ENCODE measurements at places on chromosomes 13 and 19. TPM values are rescaled to one million over a fixed set of nuclear protein-coding genes. Genes with fewer than 3 reads are reported as not detected.

Gene PNPLA6
- 33.9 TPM for total RNA-seq

Gene RASA3
- total RNA-seq, result 15.5 TPM

Gene ZNF600
- total RNA-seq, result 2.6 TPM

Gene CERS1
- total RNA-seq, result 2.0 TPM

Gene SSC5D
- 5.9 TPM for total RNA-seq

Gene CYP4F12
- 1.6 TPM for total RNA-seq

Gene NOSIP
- 43.4 TPM for total RNA-seq

Gene ACER1
- total RNA-seq, result not detected

Gene INAFM1
- total RNA-seq, result 9.2 TPM

Gene C19orf38
- 1.3 TPM for total RNA-seq

Gene KLF2
- 25.5 TPM for total RNA-seq

Gene ZNF586
- total RNA-seq, result 12.3 TPM

Gene LMTK3
- total RNA-seq, result 0.87 TPM

Gene SMAD9
- 3.2 TPM for total RNA-seq

Gene DZIP1
- total RNA-seq, result 3.8 TPM

Gene SOX21
- total RNA-seq, result not detected

Gene ZNF543
- total RNA-seq, result 7.1 TPM

Gene ARHGAP33
- 5.6 TPM for total RNA-seq

Gene SLC7A9
- not detected for total RNA-seq

Gene COL4A2
- total RNA-seq, result 93.1 TPM

Gene KLC3
- total RNA-seq, result not detected

Gene TRPM4
- total RNA-seq, result 26.6 TPM

Gene ZNF846
- total RNA-seq, result 8.8 TPM

Gene ZNF414
- 11.7 TPM for total RNA-seq

Gene ZNF471
- 5.3 TPM for total RNA-seq

Gene COX7A1
- 2,771 TPM for total RNA-seq

Gene GRIN2D
- total RNA-seq, result 0.17 TPM

Gene ZNF541
- 3.7 TPM for total RNA-seq

Gene SCEL
- total RNA-seq, result 0.11 TPM

Gene TSC22D1
- total RNA-seq, result 191 TPM

Gene SMIM44
- total RNA-seq, result not detected

Gene NLRP12
- total RNA-seq, result 0.31 TPM

Gene ZNF560
- total RNA-seq, result 0.13 TPM

Gene REEP6
- 2.7 TPM for total RNA-seq

Gene MUC16
- total RNA-seq, result 0.04 TPM

Gene LSM7
- total RNA-seq, result 45.9 TPM

Gene CKM
- 4,461 TPM for total RNA-seq

Gene DPY19L3
- 6.3 TPM for total RNA-seq

Gene KLK11
- total RNA-seq, result not detected

Gene SLC8A2
- total RNA-seq, result 0.64 TPM

Gene RETN
- total RNA-seq, result not detected

Gene HRC
- 1,557 TPM for total RNA-seq

Gene FAAP24
- 0.77 TPM for total RNA-seq

Gene TJP3
- total RNA-seq, result not detected

Measured in heart right ventricle (tissue), 16 donors.